Activated T-cell treated with anti-CD3 and anti-CD28 coated beads for 24 hours (primary cell): ENCODE measurements at places on chromosomes 2 and 18.

- DNase-seq = no peak
These were observed 12.8 kb upstream of the GCG start for GRCh38 chr2:162164802-162165201.

- DNase-seq = no peak
These were observed 67.9 kb upstream of the ST3GAL5 start for GRCh38 chr2:85956646-85957039.

GRCh38 chr2:143261986-143262385 is 132.8 kb downstream of the ARHGAP15 start:
- peak; percentile 33 for DNase-seq

DNA sequence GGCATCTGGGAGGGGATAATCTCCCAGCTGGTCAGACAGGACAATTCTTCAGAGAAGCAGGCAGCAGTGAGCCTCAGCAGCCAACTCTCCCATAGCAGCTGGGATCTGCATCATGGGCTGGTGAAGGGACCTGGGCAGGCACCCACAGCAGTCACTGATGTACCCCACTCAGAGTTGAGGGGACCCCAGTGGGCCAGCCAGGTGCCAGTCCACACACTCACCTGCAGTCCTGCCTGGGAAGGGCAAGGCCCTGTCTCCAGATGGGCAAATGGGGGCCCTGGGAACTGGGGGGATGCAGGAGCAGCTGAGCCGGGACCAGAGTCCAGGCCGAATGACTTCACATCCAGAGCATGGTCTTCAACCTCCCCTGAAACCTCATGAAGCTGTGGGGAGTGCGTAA is 170.4 kb downstream of the ZFP36L2 start:
- DNase-seq = no peak

- no peak for DNase-seq
These were observed 20.8 kb downstream of the CABLES1 start for GRCh38 chr18:23156134-23156533.

GRCh38 chr18:51146909-51147308 is 50.6 kb downstream of the MEX3C start:
- no peak for DNase-seq

DNA sequence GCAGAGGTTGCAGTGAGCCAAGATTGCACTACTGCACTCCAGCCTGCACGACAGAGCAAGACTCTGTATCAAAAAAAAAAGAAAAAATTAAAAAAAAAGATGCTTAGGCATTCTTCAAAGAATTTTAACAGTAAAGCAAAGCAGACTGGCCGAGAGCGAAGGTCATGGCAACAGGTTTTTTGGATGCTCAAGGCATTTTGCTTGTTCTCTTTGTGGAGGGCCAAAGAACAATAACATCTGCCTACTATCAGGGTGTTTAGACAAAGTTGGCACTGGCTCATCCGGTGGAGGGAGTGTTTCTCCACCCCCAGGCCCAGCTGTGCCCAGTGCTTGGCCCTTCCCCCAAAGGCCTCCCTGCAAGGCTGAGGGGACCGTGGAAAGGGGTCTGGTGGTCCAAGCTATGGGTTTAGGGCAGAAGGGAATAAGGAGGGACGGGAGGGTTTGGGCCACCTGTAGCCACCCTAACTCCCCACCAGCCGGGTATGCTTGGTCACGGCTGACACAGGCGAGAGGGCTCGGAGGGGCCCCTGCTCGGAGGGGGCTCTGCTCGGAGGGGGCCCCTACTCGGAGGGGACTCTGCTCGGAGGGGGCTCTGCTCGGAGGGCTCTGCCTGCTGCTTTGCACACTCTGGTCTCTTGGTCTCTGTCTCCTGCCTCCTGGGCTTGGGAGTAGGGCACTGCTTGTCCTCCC is 26.7 kb upstream of the ALLC start:
- no peak for DNase-seq

DNA sequence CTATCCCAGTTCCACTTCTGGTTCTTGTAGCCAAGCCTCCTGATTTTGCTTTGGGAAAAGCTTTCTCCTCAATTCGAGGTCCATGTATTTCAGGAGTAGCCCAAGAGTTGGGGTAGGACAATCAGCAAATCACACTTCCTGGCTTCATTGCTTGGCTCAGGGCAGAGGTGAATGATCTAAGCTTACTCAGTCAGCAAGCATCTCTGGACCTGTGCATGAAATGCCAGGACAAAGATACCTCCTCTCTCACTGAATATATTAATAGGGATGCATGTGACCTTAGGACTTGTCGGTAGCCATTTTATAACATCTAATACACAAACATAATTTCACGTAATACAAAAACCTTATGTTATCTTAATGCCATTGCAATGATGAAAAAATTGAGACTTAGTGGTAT is 373.1 kb downstream of the TGIF1 start:
- DNase-seq = no peak

- no peak for DNase-seq
These were observed 7.1 kb downstream of the KCNE4 start for GRCh38 chr2:223058952-223059716.

- no peak for DNase-seq
These were observed 267.8 kb upstream of the NCKAP5 start for GRCh38 chr2:133835821-133836619.

DNA sequence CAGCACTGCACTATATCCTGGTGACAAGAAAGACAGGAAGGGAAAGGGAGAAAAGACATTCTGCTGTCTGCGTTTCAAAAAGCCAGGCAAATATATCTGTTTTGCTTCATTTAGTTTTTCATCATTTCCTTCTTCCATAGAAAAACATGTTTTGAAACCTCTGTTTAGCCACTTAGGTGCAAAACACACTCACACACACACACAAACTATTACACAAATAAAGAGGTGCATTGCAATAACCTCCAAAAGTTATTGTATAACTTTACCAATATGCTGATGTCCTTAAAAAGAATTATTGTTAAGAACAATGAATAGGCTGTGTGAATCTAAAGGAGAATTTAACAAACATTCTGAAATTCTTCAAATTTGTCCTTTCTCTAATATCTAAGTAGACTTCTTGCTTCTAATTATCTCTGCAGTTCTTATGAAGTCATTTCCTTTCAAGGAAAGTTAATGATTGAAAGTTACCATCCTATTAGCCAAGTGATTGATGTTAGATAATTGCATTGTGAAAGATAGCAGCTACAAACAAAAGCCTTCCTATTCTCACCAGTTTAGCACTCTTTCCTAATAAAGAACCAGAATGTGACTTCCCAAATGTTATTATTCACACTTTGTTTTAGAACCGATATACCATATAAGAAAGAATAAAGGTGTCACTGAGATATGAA is 516.7 kb downstream of the KCNJ3 start:
- no peak for DNase-seq

GRCh38 chr2:68388358-68388757 is 23.3 kb downstream of the PLEK start:
- DNase-seq = no peak

DNA sequence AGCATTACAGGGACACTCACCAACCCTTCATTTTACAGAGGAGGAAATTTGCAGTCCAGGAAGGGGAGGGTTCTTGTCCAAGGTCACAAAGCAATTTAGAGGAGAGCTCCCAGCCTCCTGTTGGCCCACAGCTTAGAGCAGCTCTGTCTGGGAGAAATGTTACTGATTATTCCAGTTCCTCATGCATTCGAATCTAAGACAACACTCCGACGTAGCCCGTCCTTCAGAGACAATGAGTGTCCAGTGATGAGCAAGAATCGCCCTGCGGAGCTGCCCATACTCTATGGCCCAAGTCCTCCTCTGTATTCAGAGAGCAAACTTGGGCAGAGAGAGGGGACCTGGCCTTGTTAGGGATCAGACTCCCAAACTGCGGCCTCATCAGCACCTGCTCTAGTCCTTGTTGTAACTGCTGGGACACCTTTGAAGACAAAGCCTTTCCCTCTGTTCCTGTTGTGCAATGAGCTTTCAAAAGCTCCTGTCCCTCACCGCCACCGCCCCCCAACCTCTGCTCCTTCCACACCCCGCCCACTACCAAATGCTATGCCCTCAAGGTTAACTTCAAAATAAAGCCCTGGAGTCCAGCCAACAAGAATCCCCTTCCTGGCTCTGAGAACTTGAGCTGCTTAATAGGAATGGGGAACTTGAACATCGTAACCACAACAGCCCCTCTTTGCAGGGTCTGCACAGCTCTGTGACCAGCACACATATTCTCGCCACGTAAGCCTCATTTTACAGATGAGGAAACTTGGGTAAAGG is 234.8 kb upstream of the SMAD2 start:
- no peak for DNase-seq

DNA sequence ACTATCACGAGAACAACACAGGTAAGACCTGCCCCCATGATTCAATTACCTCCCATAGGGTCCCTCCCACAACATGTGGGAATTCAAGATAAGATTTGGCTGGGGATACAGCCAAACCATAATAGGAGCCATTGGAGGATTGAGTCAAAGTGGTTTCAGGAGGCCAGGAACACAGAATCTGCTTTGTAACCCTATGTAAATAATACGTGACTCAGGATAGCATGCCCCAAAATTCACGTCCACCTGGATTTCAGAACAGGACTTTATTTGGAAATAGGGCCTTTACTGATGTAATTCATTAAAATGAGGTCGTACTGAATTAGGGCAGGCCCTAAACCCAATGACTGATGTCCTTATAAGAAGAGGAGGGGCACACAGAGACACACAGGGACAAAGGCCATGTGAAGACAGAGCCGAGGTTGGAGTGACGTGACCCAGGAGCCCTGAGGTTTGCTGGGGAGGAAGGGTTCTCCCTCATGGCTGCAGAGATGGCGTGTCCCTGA is 16.0 kb upstream of the CNDP2 start:
- no peak for DNase-seq

DNA sequence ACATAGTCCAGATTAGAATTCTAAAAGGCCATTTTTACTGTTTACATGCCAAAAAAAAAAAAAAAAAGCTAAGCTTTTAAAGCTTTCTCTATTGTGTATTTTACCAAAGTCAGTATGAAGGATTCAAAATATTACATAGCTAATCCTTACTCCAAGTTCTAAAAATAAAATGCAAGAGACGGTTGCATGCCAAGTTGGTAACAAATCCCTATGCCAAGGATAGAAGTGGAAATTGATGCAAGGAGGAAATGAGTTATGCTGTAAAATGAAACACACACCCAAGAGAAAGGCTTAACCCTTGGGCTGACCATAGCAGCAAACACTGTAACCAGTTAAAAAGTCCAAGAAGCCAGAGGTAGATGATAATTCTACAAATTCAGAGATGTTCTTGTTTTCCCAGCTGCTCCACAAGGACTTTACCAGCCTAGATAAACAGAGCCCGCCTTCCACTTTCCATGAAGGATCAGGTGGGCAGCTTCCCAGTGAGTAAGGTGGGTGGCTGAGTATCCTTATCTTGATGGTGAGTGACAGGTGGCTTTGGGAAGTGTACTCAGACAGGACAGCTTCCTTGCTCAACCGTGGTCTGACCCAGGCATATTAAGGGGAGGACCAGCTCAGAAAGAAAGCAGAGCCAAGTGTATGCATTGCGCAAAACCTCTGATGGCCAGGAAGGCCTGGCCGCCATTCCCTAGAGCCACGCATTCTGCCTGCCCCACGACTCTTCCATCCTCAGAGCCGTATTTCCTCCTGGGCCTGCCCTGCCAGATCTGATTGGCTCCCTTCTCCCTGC is 34.4 kb downstream of the ATP8B1 start:
- no peak for DNase-seq

GRCh38 chr2:105972927-105973326 is 221.2 kb downstream of the UXS1 start:
- DNase-seq = no peak

DNA sequence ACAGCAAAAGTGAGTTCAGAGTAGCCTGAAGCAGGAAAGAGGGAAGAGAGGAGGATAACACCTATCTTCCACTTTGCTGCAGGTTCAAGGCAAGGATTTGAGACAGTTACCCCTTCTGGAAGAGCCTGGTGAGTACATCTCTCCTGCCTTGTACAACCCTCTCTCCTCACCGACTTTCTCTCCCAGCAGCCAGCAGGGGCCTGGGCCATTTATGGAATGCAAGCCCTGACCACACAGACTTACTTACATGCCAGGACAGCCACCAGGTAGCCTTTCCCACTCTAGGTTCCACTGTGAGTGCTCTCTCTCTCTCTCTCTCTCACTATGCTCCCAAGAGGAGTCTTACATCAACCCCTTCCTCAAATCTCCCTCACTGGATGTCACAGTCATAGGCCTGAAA is 57.0 kb downstream of the BCL11A start:
- DNase-seq = no peak
